ENCODE measurements at places on chromosomes 6 and 20.
A peak's percentile ranks its signal among the peaks of the same experiment; 100 is the strongest.

DNA sequence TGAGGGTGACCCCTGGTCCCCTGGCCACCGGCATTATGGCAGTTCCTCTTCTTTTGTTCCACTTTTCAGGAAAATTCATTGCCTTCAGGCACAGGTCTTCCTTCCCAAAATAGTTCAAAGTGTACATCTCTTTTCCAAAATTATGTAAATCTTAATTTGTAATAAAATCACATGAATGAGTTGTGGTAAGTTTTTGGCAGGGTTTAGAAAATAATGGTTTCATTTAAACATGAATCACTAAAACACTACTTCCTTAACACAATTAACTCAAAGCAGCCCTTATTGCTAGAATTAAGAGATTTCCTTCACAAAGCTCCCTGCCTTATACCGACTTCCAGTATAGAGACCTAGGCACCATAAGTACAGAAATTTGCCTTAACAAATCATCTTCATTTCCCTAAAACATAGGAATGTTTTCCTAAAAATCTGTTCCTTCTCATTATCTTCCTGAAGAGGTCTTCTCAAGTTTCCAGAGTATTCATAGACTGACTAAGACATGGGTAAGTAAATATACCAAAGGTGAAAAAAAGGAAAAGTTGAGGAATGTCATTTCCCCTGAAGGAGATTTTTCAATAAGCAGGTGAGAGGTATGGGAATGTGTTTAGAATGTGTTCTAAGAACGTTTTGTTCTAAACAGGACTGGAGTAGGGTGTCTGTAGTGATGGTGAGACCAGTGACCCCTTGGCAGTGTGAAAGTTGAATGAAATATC is 148.2 kb upstream of the CITED2 start:
- DNase-seq, result no peak

DNA sequence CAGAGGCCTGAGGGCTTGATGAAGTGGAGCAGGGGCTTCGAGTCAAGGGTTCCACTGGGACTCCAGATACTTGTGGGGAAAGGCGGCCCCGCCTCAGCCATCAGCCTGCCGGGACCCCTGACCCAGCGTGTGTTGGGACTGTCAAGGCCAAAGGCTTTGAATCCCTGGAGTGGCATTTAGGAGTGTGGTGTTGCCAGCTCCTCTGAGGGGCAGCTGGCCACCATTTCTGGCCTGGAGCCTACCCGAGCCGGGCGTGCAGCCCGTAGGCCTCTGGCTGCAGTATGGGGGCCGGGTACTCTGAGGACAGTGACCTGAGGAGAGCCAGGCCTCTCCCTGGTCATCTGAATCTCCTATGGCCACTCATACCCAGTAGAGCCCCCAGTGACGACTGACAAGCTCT is 40.0 kb downstream of the RRBP1 start:
- DNase-seq, result no peak

DNA sequence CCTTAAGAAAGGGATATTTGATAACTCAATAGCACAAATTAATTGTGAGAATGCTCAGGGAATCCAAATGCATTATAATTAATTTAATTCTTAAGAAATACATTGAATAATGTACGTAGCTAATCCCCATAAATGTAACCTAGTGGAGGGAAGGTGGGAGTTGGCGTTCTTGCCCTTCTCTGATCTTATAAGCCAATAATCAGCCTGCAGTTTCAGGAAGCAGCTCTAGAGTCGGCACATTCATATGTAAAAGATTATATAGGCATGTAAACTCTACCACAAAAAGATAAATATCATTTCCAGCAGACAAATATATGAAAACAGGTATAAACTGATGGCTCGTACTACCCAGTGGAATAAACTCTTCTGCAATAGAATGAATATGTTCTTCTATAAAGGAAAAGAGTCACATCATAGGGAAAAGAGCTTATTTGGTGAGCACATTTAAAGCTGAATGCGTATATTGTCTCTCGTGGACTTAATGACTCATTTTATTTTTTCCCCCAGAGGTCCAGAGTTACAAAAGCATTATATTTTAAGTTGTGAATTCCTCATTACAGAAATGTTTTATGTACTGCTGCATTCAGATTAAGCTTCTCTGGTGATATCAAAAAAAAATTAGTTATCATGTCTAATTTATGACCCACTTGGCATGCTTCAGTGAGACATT is 112.2 kb downstream of the TFAP2A start:
- DNase-seq, result no peak

DNA sequence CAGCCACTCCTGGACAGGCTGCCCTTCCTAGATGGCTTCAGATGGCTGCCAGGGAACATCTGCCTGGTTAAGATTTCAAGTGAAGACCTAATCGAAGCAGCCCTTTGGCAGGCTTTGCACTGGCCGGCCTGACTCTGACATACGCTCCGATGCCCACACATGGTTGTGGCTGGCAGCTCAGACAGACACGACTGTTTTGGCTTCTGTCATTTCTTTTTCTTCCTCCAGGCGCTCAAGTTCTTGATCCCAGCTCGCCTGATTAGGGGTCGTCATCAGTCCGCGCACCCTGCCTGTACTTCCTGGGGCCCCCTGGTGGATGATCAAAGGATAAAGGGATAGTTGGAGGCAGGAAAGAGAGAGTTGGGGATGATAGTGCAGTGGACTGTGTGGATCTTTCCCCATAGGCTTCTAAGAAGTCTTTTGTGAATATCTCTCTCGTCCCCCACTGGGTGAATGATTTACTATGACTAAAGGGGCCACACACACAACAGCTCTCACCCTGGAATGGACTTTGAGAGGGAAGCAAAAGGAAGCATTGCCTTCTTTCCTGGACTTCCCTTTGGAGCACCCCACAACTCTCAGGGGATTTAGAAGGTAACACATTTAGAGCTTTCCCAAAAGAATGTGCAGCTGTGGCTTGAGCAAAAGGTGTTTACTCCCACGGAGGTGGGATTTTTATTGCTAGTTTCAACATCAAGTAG is 21.4 kb upstream of the TRAM2 start:
- DNase-seq, result no peak

DNA sequence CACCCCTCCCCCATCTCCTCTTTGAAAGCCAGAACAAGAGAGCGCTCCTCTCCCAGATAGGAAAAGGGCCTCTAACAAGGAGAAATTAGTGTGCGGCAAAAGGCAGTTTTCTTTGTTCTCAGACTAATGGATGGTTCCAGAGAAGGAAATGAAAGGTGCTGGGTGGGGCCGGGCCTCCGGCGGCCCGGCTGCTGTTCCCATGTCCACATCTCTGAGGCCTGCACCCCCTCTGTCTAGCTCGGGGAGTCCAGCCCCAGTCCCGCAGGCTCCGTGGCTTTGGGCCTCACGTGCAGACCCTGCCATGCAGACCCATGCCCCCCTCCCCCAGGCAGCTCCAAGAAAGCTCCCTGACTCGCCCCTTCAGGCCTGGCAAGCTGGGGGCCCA is 35.8 kb upstream of the MRGBP start:
- no peak for DNase-seq

GRCh38 chr6:34457382-34457741 is 8.5 kb upstream of the PACSIN1 start:
- DNase-seq, result no peak

GRCh38 chr20:37518606-37519507 is 2.2 kb upstream of the NNAT start:
- no peak for DNase-seq

GRCh38 chr6:34239500-34239825 is 2.8 kb downstream of the HMGA1 start:
- no peak for DNase-seq

DNA sequence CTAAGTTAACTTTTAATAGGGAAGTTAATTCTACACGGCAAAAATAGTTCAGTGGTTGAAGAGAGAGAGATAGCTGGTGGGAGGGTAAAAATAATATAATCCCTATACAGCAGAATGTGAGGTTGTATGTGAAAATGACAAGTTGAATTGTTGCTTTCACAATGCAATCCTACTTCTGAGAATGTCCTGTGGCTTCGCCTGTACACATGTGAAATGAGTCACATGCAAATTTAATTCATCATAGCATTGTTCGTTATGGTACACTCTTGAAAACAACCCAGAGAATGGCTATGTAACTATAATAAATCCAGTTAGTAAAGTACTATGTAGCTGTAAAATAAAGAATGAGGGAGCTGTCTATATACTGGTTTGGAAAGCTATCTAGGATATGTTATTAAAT is 46.0 kb upstream of the HINT3 start:
- no peak for DNase-seq

GRCh38 chr6:11833626-11834592 is 55.3 kb upstream of the ADTRP start:
- DNase-seq, result no peak

GRCh38 chr6:32933661-32934085 is 7.2 kb downstream of the HLA-DMB start:
- DNase-seq, result peak; percentile 70

- DNase-seq, result no peak
Observed at GRCh38 chr6:164247106-164247505, 832.6 kb downstream of the QKI start.

- DNase-seq, result no peak
Observed at GRCh38 chr6:5782783-5783547, 223.8 kb downstream of the NRN1 start.

- no peak for DNase-seq
Observed at GRCh38 chr20:63215101-63216040, 560 bp downstream of the YTHDF1 start.

GRCh38 chr6:13272131-13273046 is 55.9 kb downstream of the TBC1D7 start:
- DNase-seq, result no peak

DNA sequence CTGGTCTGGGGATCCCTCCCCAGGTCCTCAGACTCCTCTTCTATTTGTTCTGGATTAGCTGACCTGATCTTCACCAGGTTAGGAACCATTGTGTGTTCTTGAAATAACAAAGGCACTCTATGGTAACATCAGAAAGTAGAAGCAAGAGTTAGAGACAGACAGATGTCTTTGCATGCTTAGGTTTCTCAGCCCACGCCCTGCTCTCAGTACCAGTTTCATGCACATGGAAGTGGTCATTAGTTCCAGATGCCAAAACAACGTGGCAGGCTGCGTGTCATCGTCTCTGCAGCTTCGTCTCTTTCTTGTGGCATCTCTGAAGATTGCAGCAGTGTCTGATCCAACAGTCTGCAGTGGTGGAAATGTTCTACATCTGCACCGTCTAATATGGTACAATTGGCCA is 89.4 kb downstream of the PACRG start:
- no peak for DNase-seq

DNA sequence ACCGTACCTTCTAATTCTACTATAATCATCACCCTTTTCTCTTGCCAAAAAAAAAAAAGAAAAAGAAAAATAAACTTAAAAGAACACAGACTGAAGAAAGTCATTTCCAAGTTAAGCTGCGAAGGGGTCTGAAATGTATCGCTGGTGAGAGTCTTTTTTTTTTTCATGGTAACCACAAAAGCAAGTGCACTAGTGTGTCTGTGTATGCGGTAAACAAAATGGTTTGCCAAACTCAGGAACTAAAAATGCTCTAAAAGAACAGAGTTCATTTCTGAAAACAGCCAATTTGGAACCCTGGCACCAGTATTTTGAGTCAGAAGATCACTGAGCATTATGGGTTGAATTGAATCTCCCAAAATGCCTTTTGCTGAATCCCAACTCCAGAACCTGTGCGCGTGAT is 46.6 kb downstream of the CDH4 start:
- DNase-seq, result no peak

DNA sequence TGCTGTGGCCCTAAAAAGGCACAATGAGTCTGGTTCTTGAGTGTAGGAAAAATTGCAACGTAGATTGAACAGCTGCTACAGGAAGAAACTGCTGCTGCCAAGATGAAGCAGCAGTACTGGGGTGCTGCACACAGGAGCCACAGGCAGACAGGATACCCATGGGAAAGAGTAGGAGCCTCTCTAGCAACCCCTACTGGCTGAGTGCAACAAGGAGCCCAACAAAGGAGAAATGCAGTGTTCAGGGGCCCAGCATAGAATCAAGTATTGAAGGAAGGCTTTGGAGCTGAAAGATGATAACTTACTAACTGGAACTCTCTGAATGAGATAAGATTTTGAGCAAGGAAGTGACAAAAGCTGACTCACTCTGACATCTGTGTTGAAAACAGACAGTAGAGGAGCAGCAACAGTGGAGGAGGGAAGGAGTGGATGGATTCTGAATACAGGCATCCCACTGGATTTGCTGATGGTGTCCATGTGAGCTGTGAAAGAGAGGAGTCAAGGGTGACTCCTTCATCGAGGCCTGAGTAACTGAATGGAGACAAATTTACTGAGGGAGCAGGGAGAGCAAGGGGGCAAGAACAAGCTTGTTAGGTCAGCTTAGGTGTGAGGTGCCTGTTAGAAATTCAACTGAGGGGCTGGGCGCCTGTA is 534.7 kb upstream of the JARID2 start:
- DNase-seq, result no peak

DNA sequence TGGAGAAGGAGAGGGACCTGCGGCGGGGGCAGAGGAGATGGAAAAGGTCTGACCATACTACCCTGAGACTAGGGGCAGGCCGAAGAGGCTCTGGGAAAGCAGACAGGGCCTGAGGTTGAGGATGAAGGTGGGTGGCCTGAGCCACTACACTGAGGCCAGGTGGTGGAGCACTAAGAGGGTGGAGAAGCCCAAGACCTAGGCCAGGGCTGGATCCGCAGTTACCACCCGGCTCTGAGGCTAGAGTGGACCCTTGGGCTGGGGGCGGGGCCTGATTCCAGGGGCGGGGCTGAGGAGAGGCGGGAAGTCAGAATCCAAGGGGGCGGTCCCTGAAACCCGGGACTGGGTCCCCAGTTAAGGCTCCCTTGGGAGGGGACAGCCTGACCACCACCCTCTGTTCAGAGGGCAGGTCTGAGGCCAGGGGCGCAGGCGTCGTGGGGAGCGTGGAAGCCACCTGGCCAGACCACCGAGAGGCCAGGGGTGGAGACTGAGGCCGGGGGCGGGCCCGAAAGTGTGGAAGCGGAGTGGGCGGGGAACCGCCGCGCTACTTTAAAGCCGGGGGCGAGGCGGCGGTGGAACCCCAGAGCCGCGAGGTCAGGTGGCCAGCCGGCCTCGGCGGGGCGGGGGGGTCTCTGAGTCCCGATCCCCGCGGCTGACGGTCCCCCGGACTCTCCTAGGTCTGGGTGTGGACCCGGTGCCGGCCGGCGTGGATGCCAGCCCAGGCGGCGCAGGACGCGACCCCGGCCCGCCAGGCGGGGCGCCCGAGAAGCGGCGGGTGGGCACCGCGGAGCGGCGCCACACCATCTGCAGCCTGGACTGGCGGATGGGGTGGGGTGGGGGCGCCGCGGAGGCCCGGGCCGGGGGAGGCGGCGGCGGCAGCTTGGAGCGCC is 8.3 kb downstream of the CCM2L start:
- DNase-seq, result peak; percentile 44

GRCh38 chr20:51156041-51156982 is 133.4 kb upstream of the KCNG1 start:
- DNase-seq, result no peak

- no peak for DNase-seq
Observed at GRCh38 chr6:5865506-5866031, 141.2 kb downstream of the NRN1 start.

- no peak for DNase-seq
Observed at GRCh38 chr6:33197431-33198048, 2.9 kb downstream of the RXRB start.
